ENCODE measurements at places on chromosomes 1 and 21.

DNA sequence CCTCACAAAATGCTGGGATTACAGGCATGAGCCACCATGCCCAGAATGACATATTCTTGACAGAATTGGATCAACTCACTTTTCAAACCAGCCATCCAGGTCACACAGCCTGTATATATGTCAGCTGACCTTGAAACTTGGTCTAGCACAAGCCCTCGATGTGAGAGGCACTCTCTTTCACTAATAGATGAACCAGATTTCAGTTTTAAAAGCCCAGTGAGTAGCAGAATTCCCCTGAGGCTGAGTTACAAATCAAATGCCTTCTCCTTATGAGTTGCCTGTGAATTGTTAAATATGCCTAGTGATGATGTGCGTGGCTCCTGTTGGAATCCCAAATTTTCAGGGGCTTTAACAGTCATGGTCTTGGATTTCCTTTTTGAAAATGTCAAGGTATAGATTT, 88.7 kb downstream of the CD247 start:
- DNase-seq = no peak

DNA sequence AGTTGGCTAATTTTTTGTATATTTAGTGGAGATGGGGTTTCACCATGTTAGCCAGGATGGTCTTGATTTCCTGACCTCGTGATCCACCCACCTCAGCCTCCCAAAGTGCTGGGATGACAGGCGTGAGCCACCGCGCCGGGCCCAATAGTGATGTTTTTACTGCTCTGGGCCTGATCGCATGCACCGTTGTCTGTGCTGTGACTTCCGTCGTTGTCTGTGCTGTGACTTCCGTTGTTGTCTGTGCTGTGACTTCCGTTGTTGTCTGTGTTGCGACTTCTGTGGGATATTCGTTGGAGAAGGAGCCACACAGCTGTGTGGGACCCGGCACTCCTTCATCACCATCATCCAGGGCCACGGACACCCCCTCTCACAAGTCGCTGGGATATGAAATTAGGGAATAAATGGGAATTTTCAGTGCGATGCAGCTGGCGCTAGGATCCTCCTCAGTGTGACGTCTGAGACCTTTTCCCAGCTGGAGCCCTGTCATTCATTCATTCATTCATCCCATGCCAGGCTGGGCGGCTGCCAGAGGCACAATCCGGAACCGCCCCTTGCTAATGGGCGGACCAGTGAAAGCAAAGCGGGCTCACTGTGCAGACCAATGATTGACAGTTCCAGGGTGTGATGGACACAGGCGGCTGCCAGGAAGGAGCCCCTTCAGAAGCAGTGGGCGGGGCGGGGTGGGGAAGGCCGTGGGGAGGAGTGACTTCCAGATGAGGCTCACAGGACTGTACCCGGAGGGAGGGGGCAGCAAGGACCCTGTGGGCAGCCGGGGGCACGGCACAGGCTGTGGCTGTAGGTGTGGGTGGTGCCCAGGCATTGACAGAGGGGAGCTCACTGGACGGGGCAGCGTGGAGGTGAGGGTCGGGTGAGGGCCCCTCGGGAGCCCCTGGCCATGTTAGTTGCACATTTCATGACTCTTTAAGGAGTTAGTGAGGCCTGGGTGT, 48.9 kb downstream of the PRKCZ start:
- no peak for DNase-seq

DNA sequence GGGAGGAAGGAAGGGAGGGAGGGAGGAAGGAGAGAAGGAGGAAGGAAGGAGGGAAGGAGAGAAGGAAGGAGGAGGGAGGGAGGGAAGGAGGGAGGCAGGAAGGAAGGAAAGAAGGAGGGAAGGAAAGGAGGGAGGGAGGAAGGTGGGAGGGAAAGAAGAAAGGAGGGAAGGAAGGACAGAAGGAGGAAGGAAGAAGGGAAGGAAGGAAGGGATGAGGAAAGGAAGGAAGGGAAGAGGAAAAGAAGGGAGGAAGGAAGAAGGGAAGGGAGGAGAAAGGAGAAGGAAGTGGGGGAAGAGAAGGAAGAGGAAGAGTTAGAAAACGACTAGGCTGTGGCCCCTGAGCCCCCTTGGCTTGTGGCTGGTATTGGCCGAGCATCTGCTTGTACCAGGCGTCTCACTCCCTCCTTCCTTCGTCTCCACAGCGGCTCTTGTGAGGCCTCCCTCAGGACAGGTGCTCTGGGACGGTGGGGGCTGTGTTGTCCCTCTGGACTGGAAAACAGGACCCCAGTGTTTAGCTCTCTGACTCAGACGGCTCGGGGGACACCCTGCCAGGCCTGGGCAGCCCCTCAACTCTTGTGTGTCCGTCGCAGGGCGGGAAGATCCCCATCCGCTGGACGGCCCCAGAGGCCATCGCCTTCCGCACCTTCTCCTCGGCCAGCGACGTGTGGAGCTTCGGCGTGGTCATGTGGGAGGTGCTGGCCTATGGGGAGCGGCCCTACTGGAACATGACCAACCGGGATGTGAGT, 36.2 kb upstream of the C1QA start:
- DNase-seq = no peak

- DNase-seq = no peak
Measured at GRCh38 chr1:4089421-4090175, 189.5 kb upstream of the C1orf174 start.

DNA sequence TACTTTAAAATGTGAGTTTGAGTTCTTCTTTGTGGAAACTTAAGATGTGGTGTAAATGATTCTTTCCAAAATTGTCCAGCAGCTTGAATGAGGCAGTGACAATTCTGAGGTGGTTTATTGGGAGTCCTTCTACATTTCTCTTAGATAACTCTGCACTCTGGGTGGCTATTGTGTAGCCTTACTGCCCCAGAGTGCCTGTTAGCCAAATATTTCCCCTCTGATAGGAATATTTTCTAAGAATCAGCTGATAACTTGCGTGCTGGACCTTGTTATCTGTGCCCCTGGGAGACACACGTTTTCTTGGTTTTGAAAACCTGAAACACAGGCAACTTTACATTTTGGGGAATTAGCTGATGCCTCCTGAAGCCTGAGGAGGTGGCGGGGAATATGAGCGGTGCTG, 91.6 kb downstream of the CD247 start:
- no peak for DNase-seq

- DNase-seq = no peak
Measured at GRCh38 chr1:117732956-117733355, 127.1 kb downstream of the TENT5C start.

- DNase-seq = no peak
Measured at GRCh38 chr1:67429011-67429527, 1.1 kb downstream of the SERBP1 start.

DNA sequence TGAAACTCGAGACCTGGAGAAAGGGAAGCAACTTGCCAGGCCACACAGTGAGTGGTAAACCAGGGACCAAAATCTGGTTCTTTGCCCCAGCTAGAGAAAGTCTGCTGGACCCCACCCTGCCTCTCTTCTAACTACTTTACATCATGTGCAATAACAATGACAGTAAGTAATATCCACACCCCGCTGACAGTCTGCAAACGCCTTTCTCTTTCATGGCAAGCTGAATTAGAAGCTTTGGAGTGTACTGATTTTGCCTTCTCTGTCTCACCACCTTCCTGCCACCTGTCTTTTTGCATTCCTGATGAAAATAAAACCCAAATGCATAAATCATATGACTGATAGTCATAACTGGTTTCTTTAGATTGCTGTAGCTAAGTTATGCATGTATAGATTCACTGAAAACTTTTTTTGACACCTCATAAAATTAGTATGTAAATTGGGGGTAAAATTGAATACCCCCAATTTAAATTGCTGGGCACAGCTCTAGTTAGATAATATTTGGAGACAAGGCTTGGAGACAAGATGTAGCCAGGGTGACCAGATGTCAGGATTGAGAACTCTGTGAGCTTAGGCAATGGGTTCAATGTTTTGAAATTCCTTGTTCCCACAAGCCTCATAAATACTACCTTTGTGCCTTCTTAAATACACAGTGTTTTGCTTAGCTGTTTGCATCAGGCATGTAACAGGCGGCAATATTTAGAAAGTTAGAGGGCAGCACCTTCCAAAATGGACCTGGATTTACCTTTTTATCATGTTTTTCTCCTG, 73.5 kb downstream of the ST6GALNAC5 start:
- no peak for DNase-seq

DNA sequence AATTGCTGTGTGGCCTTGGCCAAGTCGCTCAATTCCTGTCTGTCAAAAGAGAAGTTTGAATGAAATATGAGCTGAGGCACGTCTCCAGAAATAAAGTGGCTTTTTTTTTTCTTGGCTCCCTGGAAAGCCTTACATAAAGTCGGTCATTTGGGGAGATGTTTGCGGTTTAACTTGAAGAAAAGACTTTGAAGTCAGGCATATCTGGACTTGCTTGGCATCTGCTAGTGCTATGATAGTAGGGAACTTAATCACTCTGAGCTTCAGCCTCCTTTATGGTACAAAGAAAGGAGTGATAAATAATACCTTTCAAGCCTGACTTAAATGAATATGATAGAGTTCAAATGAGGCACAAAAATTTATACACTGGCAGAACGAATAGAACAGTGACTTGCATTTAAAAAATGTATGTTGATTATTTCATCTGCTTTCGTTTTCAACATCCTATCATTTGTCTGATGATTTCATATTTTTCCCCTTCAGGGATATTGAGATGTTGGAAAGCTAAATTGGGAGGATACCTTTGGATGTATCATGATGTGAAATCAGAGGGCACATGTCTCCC, 60.2 kb downstream of the FASLG start:
- no peak for DNase-seq

DNA sequence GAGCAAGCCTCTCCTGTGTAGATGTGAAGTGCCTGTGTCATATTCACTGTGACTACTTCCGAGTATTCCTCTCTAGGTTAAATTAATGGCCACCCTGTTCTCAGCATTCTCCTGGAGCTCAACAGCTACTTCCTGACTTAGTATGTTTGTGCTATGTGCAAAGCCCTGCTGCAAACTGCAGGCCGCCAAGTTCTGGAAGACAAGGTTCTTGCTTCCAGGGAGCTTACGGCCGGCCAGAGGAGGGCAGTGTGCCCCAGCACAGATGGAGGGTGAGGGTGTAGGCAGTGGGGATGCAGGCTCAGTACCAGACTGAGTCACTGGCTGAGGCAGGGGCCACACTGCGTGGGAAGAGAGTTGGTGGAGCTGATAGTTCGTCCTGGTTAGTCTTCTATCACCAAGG, 43.2 kb downstream of the ELK4 start:
- peak; percentile 33 for DNase-seq

GRCh38 chr1:110340207-110340468, 961 bp downstream of the RBM15 start:
- no peak for DNase-seq

DNA sequence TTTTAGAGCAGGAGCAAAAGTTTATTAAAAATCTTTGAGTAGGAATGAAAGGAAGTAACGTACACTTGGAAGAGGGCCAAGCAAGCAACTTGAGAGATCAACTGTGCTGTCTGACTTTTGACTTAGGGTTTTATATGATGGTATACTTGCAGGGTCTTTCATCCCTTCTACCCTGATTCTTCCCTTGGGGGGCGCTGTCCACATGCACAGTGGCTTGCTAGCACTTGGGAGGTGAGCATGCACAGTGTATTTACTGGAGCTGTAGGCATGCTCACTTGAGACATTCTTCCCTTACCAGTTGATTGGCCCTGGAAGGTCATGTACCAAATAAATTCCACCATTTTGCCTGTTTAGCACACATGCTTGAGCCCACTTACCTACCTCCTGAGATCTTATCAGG, 1001.3 kb upstream of the ADGRL2 start:
- no peak for DNase-seq

All from HepG2 (cell line).